ENCODE measurements at places on chromosomes 11 and 22. TPM values are rescaled to one million over a fixed set of nuclear protein-coding genes. Genes with fewer than 3 reads are reported as not detected.

DNA sequence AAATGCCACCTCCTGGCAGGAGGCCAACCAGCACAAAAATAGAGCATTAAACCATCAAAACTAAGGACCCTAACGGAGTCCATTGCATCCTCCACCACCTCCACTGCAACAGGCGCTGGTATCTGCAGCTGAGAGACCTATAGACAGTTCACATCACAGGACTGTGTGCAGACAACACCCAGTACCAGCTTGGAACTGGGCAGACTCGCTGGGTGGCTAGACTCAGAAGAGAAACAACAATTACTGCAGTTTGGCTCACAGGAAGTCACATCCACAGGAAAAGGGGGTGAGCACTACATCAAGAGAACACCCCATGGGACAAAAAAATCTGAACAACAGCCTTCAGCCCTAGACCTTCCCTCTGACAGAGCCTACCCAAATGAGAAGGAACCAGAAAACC lies 11.6 kb upstream of the TMEM45B start:
- no peak for DNase-seq

GRCh38 chr22:29110946-29111345 lies 38.1 kb downstream of the KREMEN1 start:
- DNase-seq, result no peak

DNA sequence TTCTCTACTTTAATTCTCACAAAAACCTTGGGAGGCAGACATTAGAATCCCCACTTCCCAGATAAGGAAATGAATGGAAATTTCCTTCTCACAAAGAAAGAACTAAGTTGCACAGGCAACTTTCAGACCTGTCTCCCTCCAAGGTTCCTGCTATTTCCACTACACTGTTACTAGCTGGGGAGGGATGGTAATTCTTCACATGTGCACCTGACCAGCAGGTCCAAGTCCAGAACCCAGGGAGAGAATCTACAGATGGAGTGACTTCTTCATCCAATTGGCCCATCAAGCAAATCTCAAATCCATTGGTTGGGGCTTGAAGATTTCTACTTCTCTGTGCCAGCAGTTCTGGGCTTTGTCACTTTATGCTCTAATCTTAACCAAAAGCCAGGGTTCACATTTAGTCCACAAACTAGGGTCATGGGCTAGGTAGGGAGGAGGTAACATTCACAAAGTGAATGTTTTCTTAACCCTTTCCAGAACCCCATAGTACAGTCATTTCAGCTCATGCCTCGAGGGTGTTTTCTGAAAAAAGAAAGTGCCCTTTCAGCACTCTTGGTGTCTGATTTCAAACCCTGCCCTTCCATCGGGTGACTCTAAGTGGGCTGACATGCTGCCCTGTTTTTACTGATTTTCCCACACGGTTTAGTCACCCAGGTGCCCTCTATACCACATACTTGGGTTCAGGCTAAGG lies 2.7 kb downstream of the POU2AF1 start:
- no peak for DNase-seq

The CHRM1 gene
- total RNA-seq, result not detected

The TCN2 gene
- total RNA-seq, result 14.6 TPM

GRCh38 chr22:17782621-17783020 lies 8.4 kb upstream of the BID start:
- no peak for DNase-seq

- DNase-seq, result no peak
These were observed 510.3 kb downstream of the BRD1 start for GRCh38 chr22:49317369-49317768.

GRCh38 chr22:17822087-17822486 lies 47.8 kb upstream of the BID start:
- no peak for DNase-seq

GRCh38 chr22:46976143-46976542 lies 213.7 kb downstream of the TBC1D22A start:
- no peak for DNase-seq

DNA sequence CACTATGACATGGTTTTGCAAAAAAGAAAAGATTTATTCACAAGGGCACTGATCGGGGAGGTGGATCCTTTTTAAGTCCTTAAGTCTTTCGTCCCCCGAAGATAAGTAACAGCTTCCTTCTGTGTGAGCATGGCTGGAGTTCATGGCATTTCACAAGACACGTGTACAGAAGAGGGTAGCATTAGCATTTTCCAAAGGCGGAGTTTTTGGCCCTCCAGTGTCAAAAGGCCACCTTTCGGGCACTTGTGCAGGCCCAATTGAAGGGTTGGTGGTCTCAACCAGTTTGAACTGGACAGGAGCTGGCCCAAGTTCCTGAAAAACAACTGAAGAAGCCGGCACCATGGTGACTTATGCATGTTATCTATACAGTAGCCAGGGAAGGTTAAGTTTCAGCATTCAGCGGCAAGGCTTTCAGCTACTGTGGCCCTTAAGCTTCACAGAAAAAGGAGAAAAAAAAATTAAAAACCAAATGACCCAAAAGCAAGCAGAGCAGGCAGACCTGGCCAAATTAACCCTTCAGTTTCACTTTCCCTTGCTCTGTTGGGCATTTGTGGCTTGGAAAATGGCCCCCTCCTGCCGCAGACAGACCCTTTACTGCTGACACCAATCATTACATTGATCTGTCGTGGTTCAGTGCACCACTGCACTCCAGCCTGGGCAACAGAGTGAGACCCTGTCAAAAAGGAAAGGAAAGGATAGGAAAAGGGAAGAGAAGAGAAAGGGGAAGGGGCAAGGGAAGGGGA lies 18.7 kb downstream of the ZNF74 start:
- DNase-seq, result peak; percentile 15

The OR52N1 gene
- not detected for total RNA-seq

The NECTIN1 gene
- total RNA-seq, result 6.0 TPM

GRCh38 chr22:34783436-34783835 lies 282.5 kb upstream of the ISX start:
- DNase-seq, result no peak

DNA sequence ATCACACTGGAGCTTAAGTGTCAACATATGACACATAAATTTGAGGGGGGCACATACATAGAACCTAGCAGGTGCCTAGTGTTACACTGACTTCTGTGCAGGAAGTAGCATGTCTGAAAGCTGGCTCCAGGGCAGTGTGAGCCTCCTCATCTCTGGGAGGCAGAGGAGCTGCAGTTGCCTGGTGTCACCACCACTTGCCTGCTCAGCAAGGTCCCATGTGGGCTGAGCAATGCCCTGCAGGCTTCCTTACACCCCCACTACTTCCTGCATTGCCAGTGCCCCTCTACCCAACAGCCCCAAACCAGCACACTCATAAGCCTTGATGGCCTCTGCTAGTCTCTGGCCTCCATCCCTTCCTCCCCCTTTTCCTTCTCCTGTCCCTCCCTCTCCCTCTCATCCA lies 165.8 kb downstream of the BUD13 start:
- peak; percentile 14 for DNase-seq

GRCh38 chr11:35134403-35135148 lies 4.4 kb upstream of the CD44 start:
- no peak for DNase-seq

DNA sequence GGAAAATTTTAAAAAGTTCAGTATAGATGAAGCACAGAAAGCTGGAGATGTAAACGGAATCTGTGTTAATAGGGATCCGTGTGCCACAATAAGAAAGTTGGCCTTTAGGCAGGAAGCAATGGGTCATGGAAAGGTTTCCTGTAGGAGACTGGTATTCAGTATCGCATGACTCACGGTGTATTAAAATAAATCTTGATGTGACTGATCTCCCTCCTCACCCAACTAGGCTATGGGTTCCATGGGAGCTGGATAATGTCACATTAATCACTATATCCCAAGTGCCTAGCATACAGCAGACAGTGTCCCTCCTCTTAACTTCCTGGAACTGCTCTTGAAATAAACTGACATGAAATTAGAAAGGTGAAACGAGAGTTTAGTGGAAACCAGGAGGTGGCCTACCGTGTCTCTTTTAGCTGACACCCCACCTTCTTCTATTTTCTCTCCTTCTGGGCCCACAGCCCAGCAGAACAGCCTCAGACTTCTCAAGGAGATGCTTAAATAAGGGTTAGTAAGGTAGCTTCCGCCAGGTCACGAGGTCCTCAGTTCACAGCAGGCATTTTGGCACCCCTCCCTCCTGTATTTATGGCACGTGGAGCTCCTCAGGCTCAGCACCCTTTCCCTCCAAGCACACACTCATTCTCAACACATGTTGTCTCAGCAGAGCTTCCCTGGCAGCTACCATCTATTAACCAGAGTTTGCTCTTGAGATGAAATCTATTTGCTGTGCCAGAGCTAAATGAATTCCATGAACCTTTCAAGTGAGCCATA lies 118.8 kb downstream of the NXPE2 start:
- DNase-seq, result no peak

DNA sequence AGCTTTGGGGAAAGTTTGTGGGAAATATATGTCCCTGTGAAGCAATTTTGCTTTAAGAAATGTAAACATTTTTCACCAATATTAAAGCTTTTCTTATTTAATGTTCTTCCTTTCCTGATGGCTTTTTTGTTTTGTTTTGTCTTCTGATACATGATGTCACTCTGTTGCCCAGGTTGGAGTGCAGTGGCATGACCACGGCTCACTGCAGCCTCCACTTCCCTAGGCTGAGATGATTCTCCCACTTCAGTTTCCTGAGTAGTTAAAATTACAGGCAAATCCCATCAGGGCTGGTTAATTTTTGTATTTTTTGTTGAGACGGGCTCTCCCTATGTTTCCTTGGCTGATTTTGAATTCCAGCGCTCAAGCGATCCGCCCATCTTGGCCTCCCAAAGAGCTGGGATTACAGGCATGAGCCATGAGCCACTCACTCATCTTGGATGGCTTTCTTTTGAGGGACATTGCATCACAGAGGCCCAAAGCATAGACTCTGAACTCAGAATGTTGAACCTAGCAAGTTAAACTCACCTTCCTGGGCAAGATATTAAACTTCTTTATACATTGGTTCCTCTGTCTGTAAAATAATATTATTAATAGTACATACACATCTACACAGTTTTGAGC lies 651 bp upstream of the CARD16 start:
- DNase-seq, result no peak

- DNase-seq, result no peak
These were observed 12.1 kb upstream of the LRRC32 start for GRCh38 chr11:76682684-76683083.

- no peak for DNase-seq
These were observed 1.1 kb upstream of the AP2A2 start for GRCh38 chr11:924406-925157.

DNA sequence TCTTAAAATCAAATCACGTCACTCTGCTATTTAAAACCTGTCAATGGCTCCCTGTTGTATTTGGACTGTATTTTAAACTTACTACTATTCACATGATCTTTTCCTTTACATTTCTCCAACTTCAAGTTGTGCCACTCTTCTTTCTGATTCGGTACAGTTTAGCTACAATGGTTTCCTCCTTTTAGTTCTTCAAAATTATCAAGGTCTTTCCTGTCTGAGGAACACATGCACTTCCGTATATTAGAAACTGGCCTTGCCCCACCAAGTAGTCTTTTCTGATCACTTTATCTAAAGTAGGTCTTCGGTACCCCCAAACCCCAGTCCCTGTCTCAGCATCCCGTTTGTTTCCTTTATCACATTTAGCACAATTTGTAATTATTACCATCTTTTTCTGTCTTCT lies 81.8 kb downstream of the MTMR3 start:
- DNase-seq, result no peak

The RASSF10 gene
- total RNA-seq, result not detected

Measured in right lobe of liver (tissue), 6 donors.